T-helper 2 cell (primary cell): ENCODE measurements at places on chromosomes 3 and 15.

GRCh38 chr3:9779721-9780457, 10.1 kb upstream of the CAMK1 start:
- DNase-seq, result peak; percentile 84

DNA sequence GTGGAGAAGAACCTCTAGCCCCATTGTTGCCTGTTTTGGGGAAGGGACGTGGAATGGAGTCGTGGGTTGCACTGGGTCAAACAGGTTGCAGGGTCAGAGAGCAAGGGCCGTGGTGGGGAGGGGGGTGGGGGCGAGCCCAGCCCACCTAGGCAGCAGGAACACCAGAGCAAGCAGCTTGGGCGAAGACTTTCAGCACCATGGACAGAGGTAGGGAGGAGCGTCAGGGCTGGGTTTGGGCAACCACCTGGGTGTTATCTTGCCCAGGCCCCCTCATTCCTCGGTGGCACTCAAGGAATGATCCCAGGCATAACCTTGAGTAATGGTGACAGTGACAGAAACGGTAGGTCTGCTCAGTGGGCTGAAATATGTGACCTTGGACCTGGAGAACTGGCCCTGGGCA, 45.9 kb upstream of the TMEM115 start:
- DNase-seq, result no peak

GRCh38 chr15:46315434-46315833, 680.6 kb downstream of the SQOR start:
- no peak for DNase-seq

GRCh38 chr3:156176048-156176447, 55.7 kb downstream of the KCNAB1 start:
- DNase-seq, result no peak

GRCh38 chr3:165884518-165884917, 47.3 kb upstream of the BCHE start:
- DNase-seq, result no peak

DNA sequence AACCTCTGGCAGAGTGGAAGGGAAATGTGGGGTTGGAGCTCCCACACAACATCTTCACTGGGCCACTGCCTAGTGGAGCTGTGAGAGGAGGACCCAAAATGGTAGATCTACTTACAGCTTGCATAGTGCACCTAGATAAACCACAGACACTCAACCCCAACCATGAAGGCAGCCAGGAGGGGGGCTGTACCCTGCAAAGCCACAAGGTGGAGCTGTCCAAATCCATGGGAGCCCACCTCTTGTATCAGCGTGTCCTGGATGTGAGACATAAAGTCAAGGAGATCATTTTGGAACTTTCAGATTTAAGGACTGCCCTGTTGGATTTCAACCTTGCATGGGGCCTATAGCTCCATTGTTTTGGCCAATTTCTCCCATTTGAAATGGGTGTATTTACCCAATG, 20.9 kb downstream of the TP63 start:
- no peak for DNase-seq

GRCh38 chr3:12782172-12782815, 14.2 kb upstream of the CAND2 start:
- DNase-seq, result no peak

- no peak for DNase-seq
These were observed 53.0 kb downstream of the CHSY1 start for GRCh38 chr15:101198800-101199199.

DNA sequence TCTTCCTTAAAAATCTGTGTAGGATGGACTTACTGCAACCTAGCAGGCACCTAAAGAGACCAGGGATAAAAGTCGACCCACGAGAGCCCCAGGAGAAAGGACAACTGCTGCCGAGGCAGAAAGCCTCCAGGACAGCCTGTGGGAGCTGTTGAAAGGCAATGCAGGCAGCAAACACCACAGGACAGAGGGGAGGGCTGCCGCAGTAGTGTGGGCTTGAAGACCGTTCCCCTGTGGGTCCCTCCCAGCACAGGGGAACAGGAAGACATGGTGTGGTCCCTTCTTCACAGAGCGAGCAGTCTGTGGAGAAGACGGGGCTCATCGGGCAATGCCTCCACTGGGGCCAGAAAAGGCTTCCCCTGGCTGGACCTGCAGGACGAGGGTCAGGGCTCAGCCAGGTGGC, 58.5 kb upstream of the GATA2 start:
- no peak for DNase-seq

DNA sequence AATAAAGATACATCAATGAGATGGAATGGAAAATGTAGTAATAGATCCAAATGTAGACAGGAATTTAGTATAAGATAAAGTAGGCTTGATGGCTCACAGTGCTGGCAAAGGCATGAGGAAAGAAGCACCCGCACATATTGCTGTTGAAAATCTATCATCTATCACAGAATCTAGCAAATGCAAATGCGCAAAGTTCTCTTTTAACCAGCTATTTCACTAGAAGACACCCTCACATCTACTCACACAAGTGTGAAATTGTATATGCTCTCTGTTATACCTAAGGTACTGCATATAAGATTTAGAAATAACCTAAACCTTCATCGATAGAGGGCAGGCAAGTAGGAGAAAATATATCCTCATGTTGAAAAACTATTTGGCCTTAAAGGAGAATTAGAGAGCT, 756.7 kb upstream of the SEMA6D start:
- DNase-seq, result no peak

GRCh38 chr3:197549261-197549885, 6.4 kb downstream of the BDH1 start:
- DNase-seq, result no peak

DNA sequence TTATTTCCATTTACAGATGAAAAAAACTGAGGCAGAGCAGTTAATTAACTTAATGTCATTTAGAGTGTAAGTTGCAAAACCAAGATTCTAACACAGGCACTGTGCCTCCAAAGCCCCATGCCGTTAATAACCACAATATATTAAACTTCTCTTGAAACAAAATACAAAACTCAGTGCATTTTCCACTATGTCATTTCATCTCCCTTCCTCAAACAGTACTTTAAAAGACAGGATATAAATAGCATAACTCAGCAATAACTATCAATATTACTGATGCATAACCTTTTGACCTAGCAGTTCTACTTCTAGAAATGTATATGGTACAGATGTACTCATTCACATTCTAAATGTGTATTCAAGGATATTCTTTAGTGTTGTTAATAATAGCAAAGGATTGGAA, 5.1 kb upstream of the TASOR start:
- DNase-seq, result no peak

GRCh38 chr15:75696311-75696720, 16.3 kb downstream of the CSPG4 start:
- DNase-seq, result no peak

DNA sequence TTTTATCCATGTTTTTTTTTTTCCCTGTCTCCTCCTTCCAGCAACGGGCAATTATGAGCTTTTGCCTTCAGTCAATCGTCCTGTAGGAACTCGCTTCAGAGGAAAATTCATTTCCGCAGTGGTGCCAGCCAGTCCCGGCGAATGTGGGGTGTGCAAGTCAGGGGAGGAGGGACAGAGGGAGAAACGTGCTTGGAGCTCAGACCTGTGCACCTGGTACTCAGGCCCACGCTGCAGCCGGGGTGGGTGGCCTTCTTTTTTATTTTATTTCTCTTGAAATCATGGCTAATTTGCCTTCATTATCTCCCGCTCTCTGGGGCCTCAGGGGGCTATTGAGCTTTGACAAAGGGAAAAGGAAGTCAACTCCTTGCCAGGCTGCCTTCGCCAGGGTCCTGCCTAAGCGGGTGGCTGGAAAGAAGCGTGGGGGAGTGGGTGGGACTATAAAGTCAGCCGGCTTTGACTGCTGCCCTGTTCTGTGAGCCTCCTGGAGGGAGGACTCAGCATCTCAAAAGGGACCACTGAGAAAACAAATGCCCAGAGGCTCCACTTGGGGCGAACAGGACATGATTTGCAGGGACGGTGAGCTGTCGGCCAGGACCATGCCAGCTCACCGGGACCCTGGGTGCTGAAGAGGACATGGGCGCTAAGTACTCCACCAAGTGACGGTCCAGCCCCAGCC, 5.5 kb downstream of the GRIP2 start:
- DNase-seq, result no peak

DNA sequence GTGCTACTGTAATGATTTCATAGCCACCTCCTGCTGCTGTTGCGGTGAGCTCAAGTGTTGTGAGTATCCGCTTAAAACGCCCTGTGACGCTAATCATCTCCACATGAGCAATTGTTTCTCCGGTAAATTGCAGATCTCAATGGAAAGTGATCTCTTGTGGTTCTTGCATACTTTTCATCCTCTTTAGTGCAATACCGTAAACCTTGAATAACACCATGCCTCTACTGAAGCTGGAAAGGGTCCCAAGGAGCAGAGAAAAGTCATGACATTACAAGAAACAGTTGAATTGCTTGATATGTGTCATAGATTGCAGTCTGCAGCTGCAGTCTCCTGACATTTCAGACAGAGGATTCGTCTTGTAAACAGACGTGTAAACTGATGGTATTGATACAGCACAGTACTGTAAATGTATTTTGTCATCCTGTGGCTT, 6.0 kb upstream of the CEMIP start:
- no peak for DNase-seq

- no peak for DNase-seq
These were observed 57.1 kb downstream of the ADAMTS17 start for GRCh38 chr15:100284701-100285100.

GRCh38 chr15:67186688-67187087, 67.8 kb downstream of the AAGAB start:
- DNase-seq, result no peak

- DNase-seq, result no peak
These were observed 1.9 kb upstream of the ARL6IP5 start for GRCh38 chr3:69082805-69083204.

GRCh38 chr3:159669766-159670165, 318.9 kb upstream of the IL12A start:
- no peak for DNase-seq

DNA sequence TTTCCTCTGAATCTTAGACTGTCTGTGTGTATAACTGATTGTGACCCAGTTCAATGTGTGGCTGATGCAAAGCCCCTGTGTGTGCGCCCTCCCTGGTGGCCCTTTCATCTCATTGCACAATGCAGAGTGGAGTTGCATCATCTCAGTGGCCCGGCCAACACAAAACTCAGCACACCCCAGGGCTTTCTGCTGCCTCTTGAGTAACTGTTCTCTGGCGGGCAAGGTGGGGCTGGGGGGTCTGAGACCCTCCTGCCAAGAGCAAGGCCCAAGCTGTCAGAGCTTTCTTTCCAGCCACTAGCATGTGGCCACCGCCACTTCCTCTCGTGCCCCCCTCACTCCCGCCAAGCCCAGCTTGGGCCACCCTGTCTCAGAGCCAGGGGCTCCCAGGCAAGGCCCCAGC, 80.7 kb upstream of the ALDH1L1 start:
- DNase-seq, result no peak

- no peak for DNase-seq
These were observed 115.6 kb downstream of the FNDC3B start for GRCh38 chr3:172154768-172155664.

DNA sequence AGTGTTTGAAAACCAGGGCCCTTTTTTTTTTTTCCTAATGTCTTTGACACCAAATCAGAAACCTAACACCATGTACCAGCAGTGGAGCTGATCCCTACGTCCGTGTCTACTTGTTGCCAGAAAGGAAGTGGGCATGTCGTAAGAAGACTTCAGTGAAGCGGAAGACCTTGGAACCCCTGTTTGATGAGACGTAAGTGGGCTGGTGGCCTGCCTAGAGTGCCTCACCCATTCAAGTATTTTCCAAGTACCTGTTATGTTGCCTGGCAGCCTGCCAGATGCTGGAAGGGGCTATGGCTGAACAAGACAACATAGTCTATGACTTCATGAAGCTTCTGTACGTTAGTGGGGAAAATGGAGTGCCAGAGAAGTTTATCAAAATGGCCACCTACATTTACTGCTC, 39.7 kb downstream of the ESYT3 start:
- DNase-seq, result no peak

DNA sequence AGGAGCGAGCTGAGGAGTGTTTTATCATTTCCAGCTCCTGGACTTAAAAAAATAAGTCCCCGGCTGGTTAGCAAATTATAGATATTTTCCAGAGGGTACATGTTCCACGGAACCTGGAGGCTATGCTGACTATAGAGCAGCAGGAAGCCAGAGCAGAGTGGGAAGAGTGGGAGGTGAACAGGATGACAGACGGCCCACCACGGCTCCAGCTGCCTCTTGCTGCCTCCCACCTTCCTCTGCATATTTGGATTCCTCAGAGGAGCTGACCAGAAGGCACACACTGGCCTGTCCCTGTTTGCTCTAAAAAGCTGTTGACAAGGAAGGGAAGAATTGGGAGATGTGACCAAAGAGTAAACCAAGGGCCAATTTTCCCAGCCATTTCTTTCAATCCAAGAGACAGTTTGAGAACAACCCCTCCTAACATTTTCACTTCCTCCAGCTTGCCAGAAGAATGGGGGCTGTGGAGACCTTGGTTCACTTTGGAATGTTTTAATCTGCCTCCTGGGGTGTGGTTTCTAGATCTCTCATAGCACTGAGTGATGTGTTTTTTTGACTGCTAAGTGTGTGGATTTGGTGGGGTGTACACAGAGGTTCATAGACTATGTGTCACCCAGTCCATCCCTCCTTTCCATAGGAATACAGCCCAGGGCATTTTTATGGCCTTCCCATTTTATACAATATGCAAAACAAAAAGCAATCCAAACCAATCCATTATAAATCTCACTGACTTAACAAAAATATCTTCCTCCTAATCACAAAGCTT, 36.8 kb downstream of the HGD start:
- DNase-seq, result no peak

- no peak for DNase-seq
These were observed 18.4 kb downstream of the GOLGB1 start for GRCh38 chr3:121730940-121731687.

DNA sequence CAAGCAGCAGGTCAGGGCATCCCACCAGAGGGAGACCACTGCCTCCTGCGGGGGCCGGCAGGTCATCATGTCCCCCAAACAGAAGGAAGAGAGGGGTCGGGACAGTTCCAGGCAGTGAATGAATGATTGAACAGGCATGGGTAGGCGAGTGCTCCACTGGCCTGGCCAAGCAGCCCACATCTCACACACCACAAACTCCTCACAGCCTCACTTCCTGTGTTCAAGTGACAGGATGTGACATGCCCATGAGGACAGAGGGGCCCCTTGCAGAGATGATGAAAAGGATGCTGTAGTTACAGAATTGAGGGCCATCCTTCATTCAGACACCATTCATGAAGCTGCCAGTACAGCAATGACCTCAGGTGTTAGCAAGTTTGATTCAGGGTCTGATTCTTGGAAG, 3.7 kb downstream of the IQSEC1 start:
- peak; percentile 14 for DNase-seq

GRCh38 chr15:34851751-34852150, 56.4 kb upstream of the ACTC1 start:
- DNase-seq, result no peak

GRCh38 chr3:189710620-189711402, 79.6 kb downstream of the TP63 start:
- DNase-seq, result no peak

DNA sequence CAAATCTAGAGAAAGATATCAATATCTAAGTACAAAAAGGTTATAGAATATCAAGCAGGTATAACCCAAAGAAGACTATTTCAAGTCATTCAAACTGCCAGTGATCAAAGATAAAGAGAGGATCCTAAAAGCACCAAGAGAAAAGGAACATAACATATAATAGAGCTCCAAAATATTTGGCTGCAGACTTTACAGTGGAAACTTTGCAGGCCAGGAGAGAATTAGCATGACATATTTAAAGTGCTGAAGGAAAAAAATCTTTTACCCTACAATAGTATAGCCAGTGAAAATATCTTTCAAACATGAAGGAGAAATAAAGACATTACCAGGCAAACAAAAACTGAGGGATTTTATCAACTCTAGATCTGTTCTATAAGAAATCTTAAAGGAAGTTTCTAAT, 254.3 kb upstream of the ARHGEF26 start:
- no peak for DNase-seq

- DNase-seq, result no peak
These were observed 12.2 kb downstream of the EIF4E3 start for GRCh38 chr3:71713041-71713440.

- DNase-seq, result peak; percentile 1
These were observed 626.1 kb downstream of the CADM2 start for GRCh38 chr3:85584779-85585356.
